ENCODE measurements at places on chromosomes 3 and 15.
A peak's percentile ranks its signal among the peaks of the same experiment; 100 is the strongest.

DNA sequence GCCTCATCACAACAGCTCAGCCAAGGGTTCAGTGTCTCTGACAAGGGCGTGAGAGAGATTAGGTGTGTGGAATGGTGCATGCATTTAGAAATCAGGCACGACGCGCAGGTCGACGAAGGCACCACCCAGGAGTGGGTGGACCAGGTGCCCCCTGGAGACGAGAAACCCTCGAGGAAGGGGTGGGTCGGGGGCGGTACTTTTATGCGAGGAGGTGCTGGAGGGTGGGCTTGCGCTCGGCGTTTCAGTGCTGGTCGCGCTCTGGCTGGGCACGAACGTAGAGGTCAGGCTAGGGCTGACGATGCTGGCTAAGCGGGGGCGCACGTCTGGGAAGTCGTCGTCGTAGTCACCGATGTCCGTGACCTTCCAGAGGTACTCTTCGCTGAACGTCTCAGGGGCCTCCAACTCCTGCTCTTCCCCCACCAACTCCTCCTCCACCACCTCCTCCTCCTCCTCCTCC, 393 bp downstream of the ERICH6 start:
- peak overlapping the region; percentile 75 for H3K4me3 ChIP-seq
- H3K4me1 ChIP-seq, result peaks cover 10% of the 10 kb centered on the region
- no peak for DNase-seq
- no peaks in the 10 kb centered on the region for H3K36me3 ChIP-seq
- H3K27ac ChIP-seq, result peak overlapping the region; percentile 86

- DNase-seq, result peak; percentile 20
- no peaks in the 10 kb centered on the region for H3K27me3 ChIP-seq
- no peak overlapping the region for H3K27ac ChIP-seq
- no peaks in the 10 kb centered on the region for H3K4me1 ChIP-seq
- H3K4me3 ChIP-seq, result no peak overlapping the region
Observed at GRCh38 chr3:132399054-132399929, 18.0 kb upstream of the DNAJC13 start.

GRCh38 chr3:17828388-17828787, 86.0 kb upstream of the TBC1D5 start:
- DNase-seq, result no peak
- H3K36me3 ChIP-seq, result no peaks in the 10 kb centered on the region
- H3K27ac ChIP-seq, result no peak overlapping the region
- no peak overlapping the region for H3K4me3 ChIP-seq
- H3K27me3 ChIP-seq, result no peaks in the 10 kb centered on the region

GRCh38 chr15:75153087-75153486, 48.6 kb upstream of the C15orf39 start:
- H3K4me3 ChIP-seq, result no peak overlapping the region
- no peak overlapping the region for H3K27ac ChIP-seq
- H3K4me1 ChIP-seq, result no peaks in the 10 kb centered on the region
- DNase-seq, result no peak

- H3K4me1 ChIP-seq, result no peaks in the 10 kb centered on the region
- no peaks in the 10 kb centered on the region for H3K27me3 ChIP-seq
- no peak for DNase-seq
- no peak overlapping the region for H3K4me3 ChIP-seq
- H3K36me3 ChIP-seq, result no peaks in the 10 kb centered on the region
Observed at GRCh38 chr3:130963444-130963843, 63.2 kb downstream of the ASTE1 start.

DNA sequence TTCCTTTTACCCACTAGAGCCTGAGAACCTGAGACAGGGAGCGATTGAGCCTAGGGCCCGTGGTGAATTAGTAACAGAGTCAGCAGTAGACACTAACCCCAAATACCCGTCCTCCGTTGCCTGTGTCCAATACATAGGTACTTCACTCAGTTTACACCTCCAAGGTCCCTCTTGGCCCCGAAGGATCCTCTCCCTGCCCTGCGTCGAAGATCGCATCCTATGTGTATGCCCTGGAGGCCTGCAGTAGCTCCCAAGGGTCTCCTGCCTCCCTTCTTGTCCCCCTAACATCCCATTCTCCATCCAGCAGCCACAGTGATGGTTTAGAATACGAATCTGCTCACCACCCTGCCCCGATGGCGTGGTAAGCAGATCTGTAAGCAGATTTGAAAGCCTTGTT, 67.0 kb downstream of the ISG20 start:
- H3K4me1 ChIP-seq, result peaks cover 6% of the 10 kb centered on the region
- no peaks in the 10 kb centered on the region for H3K36me3 ChIP-seq
- no peak for DNase-seq
- peak overlapping the region; percentile 56 for H3K4me3 ChIP-seq
- no peaks in the 10 kb centered on the region for H3K27me3 ChIP-seq

DNA sequence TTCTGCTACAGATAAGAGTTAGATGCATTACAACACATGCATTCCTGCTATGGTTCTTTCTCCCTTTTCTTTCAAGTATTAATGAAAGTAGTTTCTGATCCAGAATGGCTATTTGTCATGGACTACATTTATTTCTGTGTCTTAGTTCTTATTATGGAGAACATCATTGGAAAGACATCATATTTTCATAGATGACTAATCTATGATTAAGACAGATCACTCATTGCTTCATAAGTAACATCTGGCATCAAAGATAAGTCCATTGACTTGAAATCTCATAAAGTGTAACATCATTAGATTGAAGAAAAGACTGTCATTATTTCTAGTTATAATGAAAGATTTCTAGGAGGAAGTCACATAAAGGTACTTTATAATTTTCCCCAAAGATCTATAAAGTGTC, 366.7 kb downstream of the NSUN3 start:
- H3K4me1 ChIP-seq, result no peaks in the 10 kb centered on the region
- no peak for DNase-seq
- no peak overlapping the region for H3K4me3 ChIP-seq

GRCh38 chr3:46427916-46428833, 21.1 kb downstream of the CCRL2 start:
- DNase-seq, result peak; percentile 29
- H3K27me3 ChIP-seq, result no peaks in the 10 kb centered on the region
- peaks cover 7% of the 10 kb centered on the region for H3K4me1 ChIP-seq
- peaks cover 9% of the 10 kb centered on the region for H3K36me3 ChIP-seq
- H3K27ac ChIP-seq, result peak overlapping the region; percentile 59

DNA sequence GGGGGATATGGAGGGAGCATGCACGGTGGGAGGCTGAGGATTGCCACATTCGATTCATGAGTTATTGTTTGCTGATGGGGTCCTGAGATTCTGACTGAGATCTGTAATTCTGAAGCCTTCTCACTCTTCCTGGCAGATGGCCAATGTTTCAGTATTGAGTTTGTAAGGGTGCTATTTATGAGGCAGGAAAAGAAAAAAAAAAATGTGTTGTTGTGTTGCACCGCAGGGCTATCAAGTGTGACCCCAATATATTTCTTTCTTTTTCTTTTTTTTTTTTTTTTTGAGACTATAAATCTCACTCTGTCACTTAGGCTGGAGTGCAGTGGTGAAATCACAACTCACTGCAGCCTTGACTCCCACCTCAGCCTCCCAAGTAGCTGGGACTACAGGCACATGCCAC, 3.2 kb upstream of the SENP2 start:
- H3K4me3 ChIP-seq, result no peak overlapping the region
- no peak for DNase-seq
- peaks cover 18% of the 10 kb centered on the region for H3K4me1 ChIP-seq
- no peak overlapping the region for H3K27ac ChIP-seq

- H3K27me3 ChIP-seq, result no peaks in the 10 kb centered on the region
- H3K27ac ChIP-seq, result no peak overlapping the region
- no peak for DNase-seq
- H3K4me3 ChIP-seq, result peak overlapping the region; percentile 70
Observed at GRCh38 chr3:48655606-48656005, 7.1 kb downstream of the CELSR3 start.

DNA sequence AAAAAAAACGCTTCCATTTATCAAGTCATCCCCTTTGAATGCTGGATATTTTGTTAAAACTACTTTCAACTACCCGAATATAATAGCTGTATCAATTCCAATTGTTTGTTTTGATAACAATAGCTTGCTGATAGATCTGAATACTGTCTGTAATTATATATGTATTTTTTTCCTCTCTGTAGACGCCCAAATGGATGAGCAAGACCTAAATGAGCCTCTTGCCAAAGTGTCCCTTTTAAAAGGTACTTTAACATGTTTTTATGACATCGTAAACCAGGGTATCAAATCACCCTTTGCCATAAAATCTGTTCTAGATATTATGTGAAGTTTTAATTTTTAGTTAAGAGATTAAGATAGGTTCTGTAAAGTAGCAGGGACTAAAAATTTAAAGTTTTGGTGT, 111.5 kb upstream of the FLNB start:
- H3K27ac ChIP-seq, result peak overlapping the region; percentile 87
- no peaks in the 10 kb centered on the region for H3K27me3 ChIP-seq
- peaks cover 37% of the 10 kb centered on the region for H3K4me1 ChIP-seq
- no peak for DNase-seq
- peaks cover 53% of the 10 kb centered on the region for H3K36me3 ChIP-seq

- no peak overlapping the region for H3K4me3 ChIP-seq
- H3K36me3 ChIP-seq, result no peaks in the 10 kb centered on the region
- DNase-seq, result no peak
- peaks cover 57% of the 10 kb centered on the region for H3K27me3 ChIP-seq
- H3K4me1 ChIP-seq, result no peaks in the 10 kb centered on the region
Observed at GRCh38 chr15:66124651-66125050, 128.9 kb downstream of the MEGF11 start.

- DNase-seq, result no peak
- H3K4me1 ChIP-seq, result peaks cover 17% of the 10 kb centered on the region
- no peaks in the 10 kb centered on the region for H3K36me3 ChIP-seq
- H3K27ac ChIP-seq, result no peak overlapping the region
- no peaks in the 10 kb centered on the region for H3K27me3 ChIP-seq
Observed at GRCh38 chr15:76150513-76150912, 90.7 kb downstream of the TMEM266 start.

DNA sequence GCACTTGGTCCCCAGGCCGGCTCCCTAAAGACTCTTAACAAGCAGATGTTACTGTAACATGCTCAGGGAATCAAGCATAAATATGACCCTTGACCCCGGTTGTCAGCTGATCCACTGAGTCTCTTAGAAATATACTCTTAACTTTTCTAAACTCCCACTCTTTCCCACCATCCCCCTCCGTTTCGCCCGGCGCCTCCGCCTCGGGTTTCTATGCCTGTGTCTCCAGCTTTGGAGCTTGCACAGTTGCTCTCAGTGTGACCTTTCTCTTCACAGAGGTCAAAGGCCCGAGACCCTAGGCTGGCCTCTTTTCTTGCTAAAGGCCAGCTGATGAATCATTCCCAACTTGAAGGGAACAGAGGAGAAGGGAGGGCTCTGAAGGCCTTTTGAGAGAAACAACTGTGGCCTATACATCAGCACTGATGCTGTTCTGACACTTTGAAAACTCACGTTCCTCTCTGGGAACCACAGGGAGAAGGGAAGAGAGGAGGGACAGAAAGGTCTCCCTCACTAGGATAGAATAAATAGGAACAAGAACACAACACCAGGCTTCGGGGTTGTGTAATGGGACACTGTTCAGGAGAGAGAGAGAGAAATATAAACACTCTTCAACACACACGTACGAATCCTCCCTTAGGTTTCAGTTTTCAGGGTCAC, 484.5 kb upstream of the NR2F2 start:
- H3K4me1 ChIP-seq, result peaks cover 7% of the 10 kb centered on the region
- DNase-seq, result peak; percentile 64
- H3K36me3 ChIP-seq, result no peaks in the 10 kb centered on the region

- H3K36me3 ChIP-seq, result no peaks in the 10 kb centered on the region
- H3K4me3 ChIP-seq, result no peak overlapping the region
- H3K4me1 ChIP-seq, result peaks cover 15% of the 10 kb centered on the region
- no peak overlapping the region for H3K27ac ChIP-seq
- DNase-seq, result no peak
Observed at GRCh38 chr3:30471066-30471465, 135.3 kb upstream of the TGFBR2 start.

DNA sequence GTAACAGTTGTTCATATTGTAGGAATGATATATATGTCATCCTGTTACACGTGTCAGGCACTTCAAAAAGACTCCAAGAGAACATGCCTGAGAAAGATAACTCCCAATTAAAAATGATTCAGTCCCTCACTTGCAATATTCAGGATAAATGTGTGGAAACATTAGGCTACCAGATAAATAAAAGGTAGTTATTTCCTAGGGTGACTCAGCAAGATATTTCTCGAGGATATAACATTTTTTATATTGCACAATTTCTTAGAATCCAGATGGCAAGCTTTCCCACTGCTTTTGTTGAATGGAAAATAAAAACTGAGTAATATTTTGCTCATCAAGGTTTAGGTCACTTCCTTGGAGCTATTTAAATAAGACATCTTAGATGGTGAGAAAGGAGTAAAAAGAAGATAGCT, 181.4 kb downstream of the GAP43 start:
- DNase-seq, result no peak
- no peak overlapping the region for H3K27ac ChIP-seq
- H3K4me3 ChIP-seq, result no peak overlapping the region
- H3K36me3 ChIP-seq, result no peaks in the 10 kb centered on the region

GRCh38 chr3:190227064-190227463, 95.2 kb downstream of the CLDN1 start:
- no peaks in the 10 kb centered on the region for H3K36me3 ChIP-seq
- no peaks in the 10 kb centered on the region for H3K27me3 ChIP-seq
- no peak overlapping the region for H3K4me3 ChIP-seq
- no peaks in the 10 kb centered on the region for H3K4me1 ChIP-seq
- no peak for DNase-seq

- no peaks in the 10 kb centered on the region for H3K27me3 ChIP-seq
- no peak for DNase-seq
- H3K27ac ChIP-seq, result no peak overlapping the region
Observed at GRCh38 chr3:194346621-194347020, 4.5 kb downstream of the CPN2 start.

DNA sequence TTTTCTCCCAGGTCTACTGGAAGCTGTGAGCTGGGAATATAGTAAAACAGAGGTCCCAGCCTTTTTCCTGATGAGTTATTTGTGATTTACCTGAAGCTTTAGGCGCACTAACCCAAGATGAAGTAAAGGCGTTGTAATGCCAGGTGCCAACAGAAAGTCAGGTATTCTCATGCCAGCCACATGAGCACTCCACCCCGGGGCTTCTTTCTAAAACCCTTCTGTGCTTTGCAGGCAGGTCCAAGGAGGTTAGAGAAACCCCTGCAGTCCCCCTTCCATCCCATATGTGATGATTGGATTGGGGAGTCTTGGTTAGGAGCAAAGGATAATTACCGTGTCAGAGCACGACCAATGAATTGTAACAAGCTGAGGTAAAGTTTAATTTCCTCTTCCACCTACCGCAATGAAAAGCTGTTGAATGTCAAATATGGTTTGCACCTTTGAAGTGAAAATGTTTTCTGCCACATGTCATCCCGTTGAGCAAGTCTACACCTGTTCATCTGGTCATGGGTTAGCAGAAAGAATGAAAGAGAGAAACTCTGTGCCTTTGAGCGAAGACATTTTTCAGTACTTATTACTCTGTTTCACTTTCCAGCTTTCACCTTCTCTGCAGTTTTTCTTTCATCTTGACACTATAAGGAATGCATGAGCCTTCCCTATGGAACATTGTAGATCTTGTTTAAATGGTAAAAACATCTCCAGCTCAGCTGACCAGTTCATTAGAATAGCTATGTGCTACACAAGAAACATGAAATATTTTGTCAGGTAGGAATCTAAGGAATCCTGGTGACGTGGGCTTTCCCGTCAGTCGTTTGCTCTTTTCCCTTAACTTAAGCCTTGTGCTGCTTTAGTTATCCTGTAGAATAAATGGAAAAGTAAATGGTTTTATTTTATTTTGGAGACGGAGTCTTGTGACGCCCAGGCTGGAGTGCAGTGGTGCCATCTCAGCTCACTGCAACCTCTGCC, 204.6 kb upstream of the IL12A start:
- no peaks in the 10 kb centered on the region for H3K27me3 ChIP-seq
- peaks cover 25% of the 10 kb centered on the region for H3K4me1 ChIP-seq
- no peak overlapping the region for H3K27ac ChIP-seq
- H3K4me3 ChIP-seq, result no peak overlapping the region

- H3K4me1 ChIP-seq, result no peaks in the 10 kb centered on the region
- no peaks in the 10 kb centered on the region for H3K27me3 ChIP-seq
- H3K36me3 ChIP-seq, result no peaks in the 10 kb centered on the region
Observed at GRCh38 chr3:114299941-114300624, 6.3 kb downstream of the TIGIT start.
